Type B pancreatic cell (in vitro differentiated cells): ENCODE measurements at places on chromosomes 4 and X.

- no peak for DNase-seq
Observed at GRCh38 chrX:45751156-45751555, 550.5 kb upstream of the DIPK2B start.

DNA sequence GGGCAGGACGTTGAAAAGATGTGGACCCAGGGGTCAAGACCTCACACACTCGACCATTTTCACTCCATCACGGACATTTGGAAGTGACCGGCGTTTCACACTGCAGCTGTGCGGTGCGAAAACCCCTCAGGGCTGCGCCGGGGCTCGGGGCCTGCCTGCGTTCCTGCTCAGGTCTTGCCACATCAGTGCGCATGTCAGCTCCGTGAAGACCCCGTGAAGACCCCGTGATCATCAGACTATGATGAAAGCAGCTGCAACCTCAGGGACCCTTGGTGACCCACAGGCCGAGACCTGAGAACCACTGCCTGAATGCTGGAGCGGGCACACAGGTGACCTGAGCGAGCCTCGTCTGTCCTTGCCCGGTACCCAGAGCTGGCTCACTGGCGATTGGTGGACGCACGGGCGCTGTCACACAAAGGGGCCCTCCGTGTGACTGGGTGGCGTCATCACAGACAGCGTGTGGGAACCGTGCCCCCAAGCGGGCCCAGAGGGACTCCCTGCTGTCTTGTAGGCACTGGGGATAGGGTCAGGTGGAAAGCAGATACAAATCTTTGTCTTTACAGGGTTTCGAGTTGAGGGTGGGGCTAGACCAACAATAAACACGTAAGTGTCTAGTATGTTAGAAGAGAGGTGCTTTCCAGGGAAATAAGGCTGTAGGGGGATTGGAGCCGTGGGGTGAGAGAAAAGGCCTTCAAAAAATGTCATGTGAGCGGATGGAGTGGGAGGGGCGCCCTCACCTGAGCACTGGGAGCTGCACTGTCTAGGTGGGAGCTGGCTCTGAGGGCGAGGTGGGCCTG, 12.7 kb downstream of the MSANTD1 start:
- peak; percentile 60 for DNase-seq

DNA sequence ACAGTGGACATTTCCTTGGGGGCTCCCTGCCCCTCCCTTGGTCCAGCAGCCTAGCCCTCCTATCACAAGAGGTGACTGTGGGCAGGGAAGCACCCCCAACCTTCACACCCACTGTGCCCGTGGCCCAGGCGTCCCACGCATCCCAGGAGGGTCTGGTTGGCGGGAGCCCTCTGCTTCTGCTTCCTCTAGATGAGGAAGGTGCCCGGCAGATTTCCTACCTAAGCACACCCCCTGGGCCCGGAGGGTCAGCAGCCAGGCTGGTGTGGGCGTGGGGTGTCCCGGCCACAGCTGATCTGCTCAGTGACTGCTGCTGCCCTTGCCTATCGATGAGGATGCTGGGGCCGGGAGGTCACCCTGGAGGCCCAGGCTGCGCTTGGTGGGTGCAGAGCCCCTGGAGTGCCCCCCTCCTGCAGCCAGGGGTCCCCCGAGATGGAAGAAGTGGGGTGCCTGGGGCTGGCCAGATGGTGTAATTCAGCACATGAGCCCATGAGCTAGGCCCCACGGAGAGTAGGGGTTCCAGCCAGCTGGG, 12.2 kb downstream of the SH3BP2 start:
- DNase-seq, result no peak

GRCh38 chrX:135973025-135973547, 702 bp downstream of the MMGT1 start:
- DNase-seq, result no peak

GRCh38 chr4:109007976-109008375, 245.1 kb upstream of the ETNPPL start:
- no peak for DNase-seq

- no peak for DNase-seq
Observed at GRCh38 chr4:182518421-182518820, 275.2 kb downstream of the TENM3 start.

DNA sequence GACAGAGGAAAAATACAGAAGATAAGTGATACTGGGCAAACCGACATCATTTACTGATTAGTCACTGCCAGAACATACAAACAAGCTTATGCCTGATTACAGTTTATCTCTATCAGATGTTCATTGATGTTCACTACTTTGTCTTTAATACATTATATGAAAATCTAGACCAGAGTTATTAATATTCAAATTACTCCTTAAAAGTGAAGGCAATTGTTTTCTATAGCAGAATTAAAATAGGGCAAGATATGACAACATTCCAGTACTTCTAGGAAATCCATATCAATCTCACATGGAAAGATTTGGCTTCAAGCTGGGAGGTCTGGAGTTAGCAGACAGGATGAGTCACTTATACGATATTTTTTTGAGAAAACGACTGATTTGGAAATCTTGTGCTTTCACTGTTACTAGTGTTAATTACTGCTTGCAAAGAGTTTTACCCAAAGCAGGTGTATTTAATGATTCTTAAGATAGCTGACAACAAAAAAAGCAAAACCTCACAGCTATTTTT, 31.8 kb downstream of the HPGD start:
- DNase-seq, result no peak

DNA sequence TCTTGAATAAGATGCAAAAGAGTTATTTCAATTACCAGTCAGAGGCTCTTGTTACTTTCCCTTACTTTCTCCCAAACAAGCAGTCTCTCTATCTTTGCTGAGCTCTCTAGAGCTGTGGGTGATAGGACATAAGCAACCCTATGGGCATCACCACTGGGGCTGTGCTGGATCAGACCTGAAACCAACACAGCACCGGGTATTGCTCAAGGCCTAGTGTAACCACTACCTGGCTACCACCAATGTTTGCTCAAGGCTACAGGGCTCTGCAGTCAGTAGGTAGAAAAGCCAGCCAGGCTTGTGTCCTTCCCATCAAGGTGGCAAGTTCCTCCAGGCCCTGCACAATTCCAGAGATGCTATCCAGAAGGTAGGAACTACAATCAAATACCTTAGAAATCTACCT, 35.3 kb upstream of the AGTR2 start:
- DNase-seq, result no peak

- no peak for DNase-seq
Observed at GRCh38 chr4:72505314-72505744, 63.7 kb downstream of the ADAMTS3 start.

GRCh38 chr4:78754872-78755271, 21.3 kb upstream of the BMP2K start:
- no peak for DNase-seq

- no peak for DNase-seq
Observed at GRCh38 chr4:138263247-138263816, 21.2 kb upstream of the SLC7A11 start.

- no peak for DNase-seq
Observed at GRCh38 chr4:38654273-38654672, 9.7 kb upstream of the KLF3 start.
